Activated CD4-positive, alpha-beta T cell treated with anti-CD3 and anti-CD28 coated beads, Interleukin-2, amount 10 ng/mL, durations not matched to agents 7 days and 5 days (primary cell): ENCODE measurements at places on chromosomes 3 and 15.

- DNase-seq, result no peak
Observed at GRCh38 chr3:14407203-14407602, 4.8 kb downstream of the SLC6A6 start.

- no peak for DNase-seq
Observed at GRCh38 chr15:39495871-39496840, 84.7 kb upstream of the THBS1 start.

- peak; percentile 6 for DNase-seq
Observed at GRCh38 chr3:170355738-170356595, 1.5 kb upstream of the SKIL start.

GRCh38 chr3:14879211-14879874 is 60.6 kb downstream of the FGD5 start:
- peak; percentile 59 for DNase-seq

GRCh38 chr3:101853982-101854381 is 4.7 kb downstream of the NFKBIZ start:
- no peak for DNase-seq

DNA sequence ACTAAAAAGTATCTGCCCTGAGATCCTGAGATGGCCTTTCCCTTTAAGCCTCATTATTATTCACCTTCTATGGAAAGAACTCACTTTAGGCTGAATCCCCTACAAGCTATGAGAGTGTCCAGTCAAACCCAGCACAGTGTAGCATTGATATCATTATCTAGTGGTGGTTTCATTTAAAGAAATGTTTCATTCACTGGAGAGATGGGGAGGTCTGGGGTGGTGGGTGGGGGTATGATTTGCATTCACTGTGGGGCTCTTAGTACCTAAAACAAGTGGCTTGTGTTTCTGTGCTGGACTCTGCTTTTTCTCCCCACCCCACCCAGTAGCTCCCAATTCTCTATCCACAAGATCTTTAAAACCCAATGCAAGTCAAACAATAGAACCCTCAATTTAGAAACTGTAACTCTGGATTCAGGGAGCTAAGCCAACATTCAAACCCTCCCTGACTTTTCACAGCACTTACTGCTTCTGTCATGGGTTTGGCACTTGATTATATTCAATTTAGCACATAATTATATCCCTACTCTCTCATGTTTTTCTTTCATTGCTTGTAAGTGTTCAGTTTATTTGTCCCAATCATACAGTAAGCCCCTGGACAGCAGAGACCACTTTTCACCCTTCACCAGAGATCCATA is 310.5 kb upstream of the THBS1 start:
- no peak for DNase-seq

DNA sequence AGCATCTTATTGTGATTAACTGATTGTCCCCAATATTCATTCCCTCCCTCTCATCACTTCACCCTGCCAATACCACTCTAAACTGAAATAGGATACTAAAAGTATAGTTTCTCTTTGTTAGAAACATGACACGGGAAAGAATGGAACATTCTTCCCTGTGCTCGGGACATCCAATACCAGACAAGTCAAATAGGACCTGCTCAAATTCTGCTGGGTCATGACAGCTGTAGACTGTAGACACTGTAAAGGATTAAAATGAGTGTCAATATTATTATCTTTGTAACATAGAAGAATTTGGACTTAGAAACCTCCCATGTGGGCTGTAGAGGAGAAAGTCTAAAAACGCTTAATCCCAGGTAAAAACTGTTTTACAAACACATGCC is 315.0 kb upstream of the NR2E3 start:
- no peak for DNase-seq

DNA sequence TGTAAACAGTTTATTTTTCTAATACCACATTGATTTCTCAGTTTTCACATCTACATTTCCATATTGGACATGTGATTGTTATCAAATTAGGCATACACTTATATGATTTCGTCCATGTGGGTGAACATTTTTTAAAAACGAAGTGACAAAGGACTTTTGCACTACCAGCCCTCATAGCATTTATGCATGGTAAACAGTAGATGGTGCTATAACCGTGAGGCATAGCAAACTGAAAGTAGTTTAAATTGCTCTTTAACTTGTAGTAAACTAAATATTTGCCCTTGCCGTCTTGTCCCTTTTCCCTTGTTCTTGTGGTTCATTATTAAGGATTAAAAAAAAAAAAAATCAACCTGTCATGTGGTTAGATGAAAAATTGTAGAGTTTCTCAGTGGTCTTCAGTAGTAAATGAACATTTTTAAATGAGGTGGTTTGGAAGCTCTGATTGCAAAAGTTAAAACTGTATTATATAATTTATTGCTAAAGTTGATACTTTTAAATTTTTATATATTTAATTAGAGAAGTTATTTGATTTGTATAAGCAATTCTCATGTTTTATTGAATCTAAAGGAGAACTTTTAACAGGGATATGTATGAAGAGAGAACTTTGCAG is 24.0 kb downstream of the STX19 start:
- DNase-seq, result peak; percentile 41

GRCh38 chr3:71951361-71951760 is 166.4 kb upstream of the PROK2 start:
- no peak for DNase-seq

GRCh38 chr3:151971814-151972579 is 98.6 kb downstream of the SUCNR1 start:
- DNase-seq, result no peak

DNA sequence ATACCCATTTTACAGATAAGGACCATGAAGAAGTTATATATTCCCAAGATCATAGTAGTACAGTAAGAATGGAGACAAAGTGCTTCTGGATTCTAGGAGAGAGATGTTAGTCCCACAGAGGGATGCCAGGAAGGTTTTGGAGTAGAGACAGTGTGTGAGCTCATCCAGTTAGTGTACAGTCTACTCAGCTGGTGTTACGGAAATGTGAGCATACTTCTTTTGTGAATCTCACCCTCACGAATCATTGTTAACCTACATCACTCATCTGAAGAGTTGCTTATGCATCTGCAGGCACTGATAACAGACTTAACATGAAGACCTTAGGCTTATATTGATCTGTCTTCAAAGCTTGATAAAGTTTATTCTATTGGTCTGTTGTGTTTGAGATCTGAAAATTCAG is 106.6 kb upstream of the PTPRG start:
- DNase-seq, result no peak

DNA sequence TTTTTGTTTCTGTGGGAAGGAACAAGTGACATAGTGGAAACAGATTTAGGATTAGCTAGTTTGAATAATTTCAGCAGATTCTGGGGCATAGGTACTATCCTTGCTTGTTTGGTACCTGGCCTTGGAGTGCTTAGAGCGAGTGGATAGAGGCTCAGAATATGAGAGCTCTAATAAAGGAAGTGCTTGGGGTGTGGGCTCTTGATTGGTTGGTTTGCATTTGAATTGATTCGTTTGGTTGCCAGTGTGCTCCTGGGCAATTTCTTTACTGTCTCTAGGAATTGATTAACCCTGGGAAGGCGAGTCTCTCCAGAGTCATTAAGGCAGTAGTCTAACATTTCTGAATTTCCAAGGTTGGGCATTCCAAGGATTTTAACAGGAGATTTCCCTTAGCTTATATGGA is 98.0 kb downstream of the DTWD1 start:
- DNase-seq, result no peak

GRCh38 chr3:157134620-157135191 is 25.2 kb downstream of the CCNL1 start:
- DNase-seq, result peak; percentile 67

GRCh38 chr3:147962408-147963164 is 553.4 kb downstream of the ZIC1 start:
- no peak for DNase-seq

- no peak for DNase-seq
Observed at GRCh38 chr3:45496555-45496954, 98.0 kb upstream of the LIMD1 start.

DNA sequence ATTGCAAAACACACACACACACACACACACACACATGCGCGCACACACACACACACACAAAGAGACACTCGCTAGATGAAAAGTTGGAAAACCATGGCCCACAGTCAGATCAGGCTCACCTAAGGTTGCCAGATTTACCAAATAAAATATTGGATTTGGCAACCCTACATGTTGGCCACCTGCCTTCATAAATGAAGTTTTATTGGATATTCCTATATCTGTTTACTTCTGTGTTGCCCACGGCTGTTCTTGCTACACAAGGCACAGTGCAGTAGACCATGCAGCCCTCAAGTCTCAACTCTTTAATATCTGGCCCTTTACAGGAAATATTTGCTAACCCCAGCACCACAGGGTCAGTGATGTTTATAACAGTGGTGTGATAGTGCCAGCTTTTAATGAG is 445.0 kb upstream of the PROK2 start:
- no peak for DNase-seq

DNA sequence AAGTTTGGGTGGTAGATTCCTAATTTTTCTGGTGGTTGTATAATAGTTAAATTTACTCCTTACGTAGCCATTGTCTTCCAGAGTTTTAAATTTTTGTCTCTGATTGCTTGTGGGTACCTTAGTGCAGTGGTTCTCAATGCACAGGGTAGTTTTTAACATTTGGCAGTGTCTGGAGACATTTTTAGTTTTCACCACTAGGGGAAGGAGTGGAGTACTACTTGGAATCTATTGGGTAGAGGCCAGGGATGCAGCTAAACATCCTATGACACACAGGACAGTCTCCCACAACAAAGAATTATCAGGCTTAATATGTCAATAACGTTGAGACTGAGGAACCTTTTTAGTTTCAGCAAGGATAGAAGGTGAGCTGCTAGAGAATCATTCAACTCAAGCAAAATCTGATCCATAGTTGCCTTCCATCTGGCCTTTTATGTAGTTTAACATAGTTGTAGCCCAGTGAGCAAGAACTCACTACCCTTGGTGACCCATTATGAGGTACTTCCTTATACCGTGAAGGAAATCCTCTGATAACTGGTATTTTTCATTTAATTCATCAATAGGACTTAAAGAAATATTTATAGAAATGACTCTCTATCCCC is 8.6 kb upstream of the STX19 start:
- DNase-seq, result no peak

GRCh38 chr3:142029791-142030190 is 119.6 kb downstream of the TFDP2 start:
- no peak for DNase-seq

- no peak for DNase-seq
Observed at GRCh38 chr3:156617145-156617544, 57.2 kb upstream of the TIPARP start.

DNA sequence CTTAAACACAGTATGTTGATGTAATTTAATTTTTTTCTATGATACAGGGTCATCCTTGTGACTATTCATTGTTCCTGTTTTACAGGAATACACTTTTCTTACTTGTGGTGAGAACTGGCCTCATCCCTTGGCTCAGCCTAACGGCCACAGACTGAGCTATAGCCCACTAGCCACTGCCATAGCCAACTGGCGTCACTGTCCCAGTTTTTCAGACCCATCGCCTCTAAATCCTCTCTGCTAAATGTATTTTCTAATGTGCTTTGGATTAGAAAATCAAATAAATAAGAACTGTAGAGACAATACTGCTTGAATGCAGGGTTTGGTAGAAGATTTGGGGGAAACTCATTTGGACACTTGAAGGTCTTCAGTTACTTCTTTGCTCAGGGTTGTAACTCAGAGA is 113.1 kb downstream of the TIGIT start:
- DNase-seq, result no peak

GRCh38 chr15:68749793-68750192 is 70.9 kb downstream of the ANP32A start:
- no peak for DNase-seq

- DNase-seq, result no peak
Observed at GRCh38 chr3:34254285-34254684, 455.9 kb downstream of the PDCD6IP start.

GRCh38 chr3:64094713-64095079 is 71.4 kb upstream of the PSMD6 start:
- no peak for DNase-seq

GRCh38 chr15:74396445-74397238 is 29.2 kb upstream of the CYP11A1 start:
- no peak for DNase-seq

DNA sequence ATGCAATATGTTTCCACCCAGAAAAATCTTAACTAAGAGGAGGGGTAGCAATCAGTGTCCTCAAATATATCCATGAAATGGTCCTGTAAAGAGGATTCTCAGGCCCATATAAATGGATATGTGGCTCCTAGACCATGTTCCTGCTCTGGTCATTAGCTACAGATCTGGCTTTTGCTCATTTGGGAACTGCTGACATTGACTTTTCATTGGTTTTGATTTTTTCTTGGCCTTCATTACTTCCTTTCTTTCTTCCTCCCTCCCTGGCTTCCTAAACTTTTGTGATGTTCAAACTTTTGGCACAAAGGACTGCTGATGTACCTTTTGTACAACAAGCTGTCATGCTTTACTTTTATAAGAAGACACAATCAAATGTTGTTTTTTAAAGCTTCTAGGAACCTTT is 41.6 kb upstream of the SNRK start:
- DNase-seq, result no peak

DNA sequence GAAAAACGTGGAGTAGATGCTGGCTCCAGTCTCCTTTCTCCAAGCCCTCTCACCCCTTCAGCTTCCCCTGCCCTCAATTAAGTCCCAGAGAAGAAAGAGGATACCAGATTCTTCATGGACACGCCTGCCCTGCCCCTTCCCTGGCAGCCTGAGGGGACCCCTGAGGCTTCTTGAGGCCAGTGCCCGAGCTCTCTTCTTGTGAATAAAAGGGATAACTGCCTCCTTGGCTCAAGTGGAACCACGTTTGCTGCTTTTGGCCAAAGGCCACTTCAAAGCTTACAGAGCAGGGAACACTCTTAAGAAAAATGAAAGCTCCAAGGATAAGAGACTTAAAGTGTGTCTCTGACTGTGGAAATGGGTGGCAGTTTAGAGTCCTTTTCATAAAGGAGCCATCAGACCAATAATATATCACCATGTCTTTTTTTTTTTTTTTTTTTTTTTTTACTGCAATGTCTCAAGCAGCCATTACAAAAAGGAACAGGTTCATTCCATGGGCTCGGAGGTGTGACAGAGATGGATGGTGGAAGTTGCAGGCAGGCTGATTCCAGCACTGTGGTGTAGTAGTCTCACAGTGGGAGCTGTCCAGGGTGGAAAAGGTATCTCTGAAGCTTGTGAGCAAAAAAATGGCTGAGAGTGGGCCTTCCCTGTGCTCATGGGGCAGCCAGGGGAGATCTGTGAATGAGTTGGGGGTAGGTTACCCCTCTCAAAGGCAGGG is 108.8 kb downstream of the SEMA5B start:
- no peak for DNase-seq

GRCh38 chr3:10173926-10174435 is 9.3 kb downstream of the IRAK2 start:
- no peak for DNase-seq

DNA sequence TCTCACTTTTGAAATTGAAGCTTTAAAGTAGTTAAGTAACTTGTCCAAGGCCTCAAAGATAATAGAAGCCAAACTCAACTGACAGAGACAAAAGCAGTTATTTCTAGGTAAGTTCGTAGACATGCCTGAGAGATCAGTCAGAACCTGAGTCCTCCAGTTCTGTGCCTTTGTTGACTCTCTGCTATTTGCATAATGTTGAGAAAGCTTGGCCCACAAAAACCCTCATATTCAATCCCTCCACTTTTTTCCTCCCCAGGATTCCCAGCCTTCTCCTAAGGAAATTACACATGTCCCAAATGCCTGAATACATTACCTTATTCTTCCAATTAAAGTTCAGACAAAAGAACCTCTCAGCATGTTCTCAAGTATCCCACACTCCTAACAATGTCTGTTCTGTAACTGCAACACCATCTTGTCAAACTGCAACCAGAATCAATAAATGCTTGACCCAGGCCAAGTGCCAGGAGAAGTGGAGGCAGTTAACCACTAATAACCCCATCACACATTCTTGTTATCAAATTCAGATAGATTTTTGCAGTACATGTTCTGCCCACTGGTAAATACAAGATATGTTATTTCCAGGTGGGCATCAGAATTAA is 217.8 kb downstream of the LRRC3B start:
- DNase-seq, result no peak
